ENCODE measurements at places on chromosomes 12 and 14. TPM values are rescaled to one million over a fixed set of nuclear protein-coding genes. Genes with fewer than 3 reads are reported as not detected.

The SLC6A15 gene
- not detected for total RNA-seq

The SLC5A8 gene
- total RNA-seq, result not detected

The CEP170B gene
- total RNA-seq, result 26.4 TPM

The LRRC23 gene
- total RNA-seq, result 29.3 TPM

The LAG3 gene
- 10.5 TPM for total RNA-seq

The BRMS1L gene
- 8.0 TPM for total RNA-seq

The EXOC3L4 gene
- 1.7 TPM for total RNA-seq

The POTEM gene
- total RNA-seq, result not detected

DNA sequence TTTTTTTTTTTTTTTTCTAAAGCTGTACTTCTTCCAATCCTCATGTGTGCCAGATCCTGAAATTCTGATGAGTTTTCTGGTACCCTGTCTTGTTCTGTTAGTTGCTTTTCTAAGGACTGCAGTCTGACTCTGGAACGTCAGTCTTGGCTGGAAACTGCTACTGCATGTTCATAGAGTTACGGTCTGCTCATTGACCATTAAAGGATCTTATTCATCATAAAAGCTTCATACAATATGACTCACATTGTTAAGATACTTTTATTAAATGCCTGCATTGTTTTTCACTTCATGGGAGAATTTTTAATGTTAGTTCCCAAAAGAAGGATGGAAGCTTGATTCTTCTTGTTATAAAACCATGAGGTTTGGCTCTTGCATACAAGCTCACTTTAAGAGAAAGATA is 233.6 kb downstream of the SYT10 start:
- DNase-seq, result no peak

- DNase-seq, result no peak
These were observed 1.4 kb upstream of the GTF2A1 start for GRCh38 chr14:81222126-81222525.

DNA sequence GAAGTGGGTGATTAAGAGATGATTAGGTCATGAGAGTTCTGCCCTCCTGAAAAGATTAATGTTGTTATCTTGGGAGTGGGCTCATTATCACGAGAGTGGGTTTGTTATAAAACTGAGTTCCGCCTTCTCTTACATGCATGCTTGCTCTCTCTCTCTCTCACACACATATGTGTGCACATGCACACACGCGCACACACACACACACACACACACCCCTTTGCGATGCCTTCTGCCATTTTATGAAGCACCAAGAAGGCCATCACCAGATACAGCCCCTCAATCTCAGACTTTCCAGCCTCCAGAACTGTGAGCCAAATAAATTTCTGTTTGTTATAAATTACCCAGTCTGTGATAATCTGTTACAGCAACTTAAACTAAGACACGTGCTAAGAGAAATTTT is 5.7 kb upstream of the SLC41A2 start:
- DNase-seq, result no peak

GRCh38 chr14:101767618-101768362 is 6.3 kb downstream of the PPP2R5C start:
- peak; percentile 32 for DNase-seq

- no peak for DNase-seq
These were observed 189.3 kb upstream of the G2E3 start for GRCh38 chr14:30369502-30370180.

DNA sequence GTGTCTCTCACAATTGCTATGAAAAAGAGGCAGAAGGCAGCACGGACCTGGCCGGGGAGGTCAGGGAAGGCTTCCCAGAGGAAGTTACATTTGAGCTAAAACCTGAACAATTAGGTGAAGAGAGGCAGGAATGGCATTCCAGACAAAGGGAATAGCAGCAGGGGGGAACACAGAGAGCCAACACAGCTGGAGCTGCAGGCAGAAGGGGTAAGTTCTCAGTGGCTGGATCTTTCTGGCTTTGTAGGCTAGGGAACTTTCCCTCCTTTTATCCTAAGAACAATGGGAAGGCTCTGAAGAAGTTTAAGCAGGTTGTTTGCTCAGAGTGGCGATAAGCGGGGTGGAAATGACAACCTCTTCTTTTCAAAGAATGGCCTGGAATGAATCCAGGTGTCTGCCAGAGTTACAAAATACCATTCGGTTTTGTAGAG is 100.0 kb downstream of the PRIMA1 start:
- no peak for DNase-seq

- DNase-seq, result no peak
These were observed 36.5 kb upstream of the DYNC1H1 start for GRCh38 chr14:101927859-101928258.

DNA sequence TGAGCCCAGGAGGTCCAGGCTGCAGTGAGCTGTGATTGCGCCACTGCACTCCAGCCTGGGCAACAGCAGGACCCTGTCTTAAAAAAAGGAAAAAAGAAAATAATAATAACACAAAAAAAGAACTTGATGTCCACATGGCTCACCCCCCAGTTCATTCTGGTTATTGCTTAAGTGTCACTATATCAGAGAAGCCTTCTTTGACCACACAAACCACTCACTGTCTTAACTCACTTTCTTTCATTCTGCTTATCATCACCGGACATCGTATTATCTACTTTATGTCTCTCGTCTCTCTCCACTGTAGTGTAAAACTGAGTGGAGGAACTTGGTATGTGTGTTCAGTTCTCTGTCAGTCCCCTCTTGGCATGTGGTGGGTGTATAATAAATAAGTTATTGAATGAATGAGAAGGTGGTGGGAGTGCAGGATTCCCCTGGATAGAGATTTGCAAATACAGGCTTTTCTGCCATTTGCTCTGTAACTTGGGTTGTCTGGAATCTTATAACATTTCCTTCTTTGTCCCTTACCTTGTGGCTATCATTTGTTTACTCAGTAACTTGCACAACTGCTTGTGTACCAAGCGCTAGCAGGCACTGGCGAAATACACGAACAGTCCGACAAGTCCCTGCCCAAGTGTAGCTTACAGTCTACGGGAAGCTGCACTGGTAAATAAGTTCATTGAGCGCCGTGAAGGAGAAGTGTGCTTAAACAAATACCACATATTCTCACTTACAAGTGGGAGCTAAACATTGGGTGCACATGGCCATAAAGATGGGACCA is 86.6 kb upstream of the TRAF3 start:
- DNase-seq, result peak; percentile 73

DNA sequence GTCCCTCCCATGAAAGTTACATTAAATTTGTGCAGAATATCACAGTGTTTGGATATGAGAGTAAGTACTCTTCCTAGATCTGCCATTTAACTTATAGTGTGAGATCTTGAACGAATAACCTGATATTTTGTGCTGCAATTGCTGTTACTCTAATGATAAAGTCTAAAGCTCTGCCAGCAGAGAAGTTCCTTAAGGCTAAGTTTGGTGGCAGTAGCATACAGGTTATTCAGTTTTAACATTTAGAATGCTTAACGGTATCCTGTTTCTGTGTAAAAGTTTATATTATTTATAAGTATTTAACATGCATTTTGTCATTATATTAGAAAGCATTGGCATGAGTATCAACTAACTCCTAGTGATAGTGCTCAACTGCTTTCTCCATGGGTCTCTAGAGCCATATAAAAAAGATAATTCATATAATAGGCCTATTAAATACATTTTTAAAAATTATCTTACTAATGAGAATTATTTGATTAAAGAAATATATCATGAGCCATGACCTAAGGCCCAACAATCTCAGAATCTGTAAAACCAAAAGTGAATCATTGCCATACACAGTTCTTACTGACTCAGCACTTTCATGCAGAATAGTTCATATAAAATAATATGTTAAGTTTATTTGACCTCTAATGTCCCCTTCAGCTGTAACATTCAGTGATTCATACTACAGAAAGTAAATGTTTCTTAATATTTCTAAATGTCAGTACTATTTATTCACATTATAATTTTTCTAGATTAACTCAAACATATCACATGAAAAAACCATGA is 1058.6 kb downstream of the TRHDE start:
- DNase-seq, result no peak

DNA sequence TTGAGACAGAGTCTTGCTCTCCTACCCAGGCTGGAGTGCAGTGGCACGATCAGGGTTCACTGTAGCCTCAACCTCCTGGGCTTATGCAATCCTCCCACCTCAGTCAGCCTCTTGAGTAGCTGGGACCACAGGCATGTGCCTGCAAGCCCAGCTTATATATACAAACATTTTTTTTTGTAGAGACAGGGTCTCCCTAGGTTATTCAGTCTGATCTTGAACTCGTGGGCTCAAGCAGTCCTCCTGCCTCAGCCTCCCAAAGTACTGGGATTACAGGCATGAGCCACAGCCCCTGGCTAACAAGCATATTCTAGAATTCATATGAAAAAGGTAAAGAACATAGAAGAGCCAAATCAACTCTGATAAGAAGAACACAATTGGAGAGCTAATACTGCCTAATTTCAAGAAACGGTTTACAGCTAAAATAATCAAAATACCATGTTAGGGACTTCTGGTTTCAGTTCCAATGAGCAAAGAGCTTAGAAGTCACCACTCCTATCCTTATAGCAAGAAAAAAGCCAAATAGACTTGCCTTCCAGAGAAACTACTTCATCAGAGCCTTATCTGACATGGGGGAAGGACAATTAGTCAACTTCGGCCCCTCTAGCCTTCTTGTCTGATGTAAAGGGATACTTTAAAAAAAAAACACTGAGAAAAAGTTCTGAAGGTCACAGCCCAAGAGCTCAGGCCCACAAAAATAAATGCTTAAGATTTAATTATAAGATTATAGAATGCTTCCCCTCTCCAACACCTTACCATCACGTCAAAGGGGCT is 37.6 kb downstream of the TMEM116 start:
- no peak for DNase-seq

- DNase-seq, result no peak
These were observed 8.1 kb downstream of the ATP6V0A2 start for GRCh38 chr12:123720141-123720814.

DNA sequence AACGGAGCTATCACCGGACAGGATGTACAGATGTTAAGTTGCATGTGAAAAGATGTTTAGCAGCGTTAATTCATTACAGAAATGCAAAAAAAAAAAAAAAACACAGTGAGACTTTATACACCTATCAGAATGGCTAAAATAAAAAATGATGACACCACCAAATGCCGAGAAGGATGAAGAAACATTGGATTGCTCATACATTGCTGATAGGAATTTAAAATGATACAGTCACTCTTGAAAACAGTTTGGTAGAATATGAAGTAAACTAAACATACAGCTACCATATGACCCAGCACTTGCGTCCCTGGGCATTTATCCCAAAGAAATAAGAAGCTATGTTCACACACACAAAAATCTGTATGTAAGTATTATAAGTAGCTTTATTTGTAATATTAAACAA is 574.1 kb downstream of the SLC16A7 start:
- DNase-seq, result no peak

DNA sequence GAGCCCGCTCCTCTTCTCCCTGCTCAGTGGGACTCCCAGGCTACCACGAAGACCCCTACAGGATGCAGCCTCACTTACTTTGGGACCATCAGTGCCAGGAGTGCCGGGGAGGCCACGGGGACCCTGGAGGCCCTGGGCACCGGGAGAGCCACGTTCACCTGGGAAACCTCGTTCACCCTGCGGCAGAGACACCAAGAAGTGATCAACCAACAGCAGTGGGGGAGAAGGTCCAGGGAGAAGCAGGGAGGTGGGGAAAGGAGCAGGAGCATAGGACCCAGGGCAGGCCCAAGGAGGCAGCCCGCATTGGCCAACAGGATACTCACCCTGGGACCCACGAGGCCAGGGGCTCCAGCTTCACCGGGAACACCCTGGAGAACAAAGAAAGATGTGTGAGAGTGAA is 19.4 kb downstream of the TMEM106C start:
- no peak for DNase-seq

- DNase-seq, result no peak
These were observed 29.9 kb downstream of the SLC41A2 start for GRCh38 chr12:104928036-104928745.

- DNase-seq, result no peak
These were observed 985.3 kb upstream of the FLRT2 start for GRCh38 chr14:84544486-84545131.

GRCh38 chr12:28158353-28158752 is 31.9 kb upstream of the CCDC91 start:
- DNase-seq, result no peak

- DNase-seq, result no peak
These were observed 32.0 kb upstream of the SIX1 start for GRCh38 chr14:60681271-60681670.

Measured in PC-9 (cell line).